NCI-H1436 treated with DMSO at 0.1 percent for 48 hours (cell line): ENCODE measurements at places on chromosomes 6 and 20.

GRCh38 chr20:25079171-25079570 lies 2.8 kb downstream of the VSX1 start:
- no peak for DNase-seq

GRCh38 chr6:11428895-11429294 lies 108.7 kb upstream of the TMEM170B start:
- no peak for DNase-seq

DNA sequence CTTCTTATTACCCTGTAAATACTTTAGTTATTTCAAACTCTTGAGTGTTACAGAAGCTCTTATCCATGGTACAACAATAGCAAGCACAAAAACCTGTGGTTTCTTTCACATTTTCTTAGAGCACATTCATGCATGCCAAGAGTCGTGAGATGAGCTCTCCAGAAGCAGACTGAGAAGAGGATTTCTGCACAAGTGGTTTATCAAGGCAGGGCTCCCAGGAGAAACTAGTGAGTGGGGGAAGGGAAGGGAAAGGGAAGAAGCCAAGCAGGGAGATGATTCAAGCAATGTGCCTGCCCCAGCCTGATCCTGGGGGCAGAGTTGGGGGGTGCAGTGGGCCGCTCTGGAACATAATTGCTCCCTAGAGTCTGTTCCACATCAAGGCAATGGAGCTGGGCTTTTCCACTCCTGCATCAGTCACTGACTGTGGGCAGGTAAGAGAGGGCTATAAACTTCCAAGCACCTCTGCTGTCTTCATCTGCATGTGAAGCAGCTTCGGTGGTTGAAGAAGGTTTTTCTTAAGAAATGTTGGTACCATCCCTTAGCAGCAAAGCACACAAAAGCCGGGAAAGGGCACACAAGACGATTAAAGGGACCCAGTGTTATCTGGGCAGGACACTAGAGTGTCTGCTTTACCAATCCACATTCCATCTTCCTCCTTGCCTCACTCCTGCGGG lies 152.1 kb downstream of the PLCB4 start:
- no peak for DNase-seq

DNA sequence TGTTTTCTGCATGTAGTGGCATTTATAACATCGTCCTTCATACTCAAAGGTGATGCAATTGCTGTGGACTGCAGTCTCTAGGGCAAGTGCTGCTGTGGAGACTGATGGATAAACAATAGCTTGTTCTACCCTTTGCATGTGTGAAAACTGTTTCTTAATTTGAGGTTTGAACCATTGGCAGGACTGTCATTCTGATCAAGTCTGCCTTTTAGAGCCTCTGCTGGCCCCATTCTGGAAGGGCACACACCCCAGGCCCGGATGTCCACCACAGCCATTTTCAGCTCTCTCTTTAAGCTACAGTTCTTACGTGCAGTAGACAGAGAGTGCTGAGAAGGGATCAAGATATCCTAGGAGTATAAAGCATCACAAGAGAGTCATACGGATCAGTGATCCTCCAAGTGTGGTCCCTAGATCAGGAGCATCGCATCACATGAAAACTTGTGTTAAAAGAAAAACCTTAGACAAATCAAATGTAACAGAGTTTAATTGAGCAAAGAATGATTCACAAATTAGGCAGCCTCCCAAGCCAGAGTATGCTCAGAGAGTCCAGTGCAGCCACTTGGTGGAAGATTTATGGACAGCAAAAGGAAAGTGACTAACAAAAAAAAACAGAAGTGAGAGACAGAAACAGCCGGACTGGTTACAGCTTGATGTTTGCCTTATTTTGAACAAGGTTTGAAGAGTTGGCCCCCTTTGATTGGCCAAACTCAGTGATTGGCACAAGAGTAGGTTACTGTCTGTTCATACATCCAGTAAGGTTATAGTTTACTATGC lies 52.0 kb downstream of the FRK start:
- no peak for DNase-seq

- no peak for DNase-seq
Measured at GRCh38 chr20:6576726-6577125, 190.8 kb upstream of the BMP2 start.

DNA sequence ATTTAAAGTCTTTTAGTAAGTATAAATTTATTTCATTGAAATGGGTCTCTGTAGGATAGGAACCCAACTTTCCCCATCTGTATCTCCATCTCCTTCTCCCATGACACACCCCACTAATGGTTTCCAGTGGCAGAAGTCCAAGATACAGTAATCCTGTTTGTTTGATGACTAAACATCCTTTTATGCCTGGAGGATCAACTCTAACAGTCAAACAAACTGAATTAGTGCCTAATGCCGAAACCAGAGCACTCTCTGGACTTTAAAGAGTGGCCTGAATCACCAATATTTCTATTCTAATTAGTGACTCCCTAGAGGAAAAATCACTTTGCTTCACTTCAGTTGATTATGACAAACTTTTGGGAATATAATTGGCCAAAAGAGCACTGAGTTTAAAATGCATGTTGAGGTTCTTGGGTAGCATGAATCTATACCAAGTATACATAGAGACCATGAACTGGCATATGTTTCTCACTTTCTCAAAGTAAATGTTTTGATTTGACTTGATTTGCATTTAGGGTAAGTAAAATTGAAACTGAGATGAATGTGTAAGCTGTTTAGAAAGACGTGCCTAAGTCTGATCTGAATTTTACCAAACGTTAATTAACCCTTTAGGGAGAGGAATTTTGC lies 776.4 kb upstream of the NRSN1 start:
- DNase-seq: no peak

- DNase-seq: no peak
Measured at GRCh38 chr6:37209461-37210205, 39.7 kb downstream of the PIM1 start.

- DNase-seq: no peak
Measured at GRCh38 chr6:3356824-3357420, 98.2 kb downstream of the PSMG4 start.

DNA sequence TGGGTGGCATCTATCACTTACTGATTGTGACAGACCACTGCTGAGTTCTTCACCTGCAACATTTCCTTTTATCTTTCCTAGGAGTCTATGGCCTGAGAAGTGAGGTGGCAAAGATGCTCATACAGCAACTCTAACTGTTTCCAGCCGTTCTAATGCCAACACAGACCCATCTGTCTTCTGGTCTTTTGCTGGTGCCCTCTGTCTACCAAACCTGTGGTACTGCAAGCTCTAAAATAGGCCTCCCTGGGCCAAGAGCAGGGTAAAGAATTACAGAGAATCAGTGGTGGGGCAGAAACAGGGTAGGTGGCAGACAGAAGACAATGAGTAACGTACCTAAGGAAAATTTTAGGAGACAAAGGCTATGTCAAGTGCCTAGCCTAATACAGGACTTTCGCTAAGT lies 611.0 kb upstream of the FLRT3 start:
- DNase-seq: no peak

- no peak for DNase-seq
Measured at GRCh38 chr6:133243723-133244305, 2.7 kb downstream of the EYA4 start.

- no peak for DNase-seq
Measured at GRCh38 chr6:135577059-135577538, 79.6 kb upstream of the AHI1 start.

DNA sequence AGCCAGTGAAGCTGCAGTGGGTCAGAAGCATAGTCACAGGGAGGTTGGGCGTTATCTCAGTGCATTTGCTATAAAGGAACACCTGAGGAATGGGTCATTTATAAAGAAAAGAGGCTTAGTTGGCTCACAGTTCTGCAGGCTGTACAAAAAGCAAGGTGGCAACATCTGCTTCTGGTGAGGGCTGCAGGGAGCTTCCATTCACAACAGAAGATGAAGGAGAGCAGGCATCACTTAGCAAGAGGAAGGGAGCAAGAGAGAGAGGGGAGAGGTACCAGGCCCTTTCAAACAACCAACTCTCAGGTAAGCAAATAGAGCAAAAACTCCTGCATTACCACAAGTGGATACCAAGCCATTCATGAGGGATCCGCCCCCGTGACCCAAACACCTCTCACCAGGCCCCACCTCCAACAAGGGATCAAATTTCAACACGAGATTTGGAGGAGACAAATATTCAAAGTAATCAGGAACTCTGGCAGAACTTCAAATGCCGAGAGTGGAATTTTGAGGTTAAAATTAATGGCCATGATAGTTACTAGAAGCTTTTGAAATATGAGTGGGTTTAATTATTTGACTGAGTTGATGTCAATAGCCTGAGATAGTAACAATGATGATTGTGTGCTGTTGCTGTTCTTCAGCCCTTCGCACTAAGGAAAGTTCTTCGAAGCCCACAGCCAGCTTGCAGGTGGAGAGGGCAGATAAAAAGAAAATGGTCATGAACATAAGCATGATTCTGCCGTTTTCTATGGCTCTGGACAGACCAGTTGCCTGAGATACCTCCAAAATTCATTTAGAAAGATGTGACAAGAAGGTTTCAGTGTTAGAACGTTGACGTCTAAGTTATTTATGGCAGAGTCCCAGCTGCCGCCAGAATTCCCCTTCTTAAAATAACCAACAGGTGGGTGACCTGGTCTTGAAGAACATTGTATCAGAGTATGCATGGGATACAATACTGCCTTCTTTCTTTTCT lies 55.3 kb upstream of the ADTRP start:
- DNase-seq: no peak

DNA sequence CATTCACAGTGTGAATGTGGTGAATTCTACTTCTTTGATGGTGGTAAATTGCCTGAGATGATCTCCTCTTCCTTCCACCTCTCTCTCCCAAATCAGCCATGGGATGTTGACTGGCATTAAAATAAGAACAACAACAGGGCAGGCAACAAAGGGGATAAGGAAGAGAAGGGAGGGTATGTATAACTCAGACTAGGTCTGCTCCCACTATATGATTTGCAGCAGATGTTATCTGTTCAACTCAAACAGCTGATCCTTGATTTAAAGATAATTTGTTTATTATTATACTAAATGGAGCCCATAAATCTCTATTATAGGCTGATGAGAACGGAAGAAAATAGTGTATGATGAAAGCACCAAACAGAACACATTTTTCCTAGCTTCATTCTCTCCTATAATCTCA lies 262.0 kb downstream of the BTBD3 start:
- DNase-seq: peak; percentile 75

- no peak for DNase-seq
Measured at GRCh38 chr6:81969011-81969410, 216.5 kb upstream of the TENT5A start.

- no peak for DNase-seq
Measured at GRCh38 chr20:34045294-34045693, 51.6 kb downstream of the RALY start.

- no peak for DNase-seq
Measured at GRCh38 chr6:117169781-117170281, 95.5 kb upstream of the VGLL2 start.

- no peak for DNase-seq
Measured at GRCh38 chr20:31927627-31928159, 24.2 kb downstream of the PDRG1 start.

- no peak for DNase-seq
Measured at GRCh38 chr6:118649918-118650581, 1.3 kb downstream of the CEP85L start.

- DNase-seq: no peak
Measured at GRCh38 chr6:107458672-107459282, 587 bp downstream of the PDSS2 start.

DNA sequence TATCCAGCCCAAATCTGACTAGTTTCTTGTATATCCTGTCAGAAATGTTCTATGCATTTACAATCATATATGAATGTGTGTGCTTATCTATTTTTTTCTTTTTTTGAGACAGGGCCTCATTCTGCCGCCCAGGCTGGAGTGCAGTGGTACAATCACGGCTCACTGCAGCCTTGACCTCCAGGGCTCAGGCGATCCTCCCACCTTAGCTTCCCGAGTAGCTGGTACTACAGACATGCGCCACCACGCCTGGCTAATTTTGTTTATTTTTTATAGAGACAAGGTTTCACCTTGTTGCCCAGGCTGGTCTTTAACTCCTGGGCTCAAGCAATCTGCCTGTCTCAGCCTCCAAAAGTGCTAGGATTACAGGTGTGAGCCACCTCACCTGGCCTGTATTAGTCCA lies 3.0 kb upstream of the RAB44 start:
- DNase-seq: no peak

DNA sequence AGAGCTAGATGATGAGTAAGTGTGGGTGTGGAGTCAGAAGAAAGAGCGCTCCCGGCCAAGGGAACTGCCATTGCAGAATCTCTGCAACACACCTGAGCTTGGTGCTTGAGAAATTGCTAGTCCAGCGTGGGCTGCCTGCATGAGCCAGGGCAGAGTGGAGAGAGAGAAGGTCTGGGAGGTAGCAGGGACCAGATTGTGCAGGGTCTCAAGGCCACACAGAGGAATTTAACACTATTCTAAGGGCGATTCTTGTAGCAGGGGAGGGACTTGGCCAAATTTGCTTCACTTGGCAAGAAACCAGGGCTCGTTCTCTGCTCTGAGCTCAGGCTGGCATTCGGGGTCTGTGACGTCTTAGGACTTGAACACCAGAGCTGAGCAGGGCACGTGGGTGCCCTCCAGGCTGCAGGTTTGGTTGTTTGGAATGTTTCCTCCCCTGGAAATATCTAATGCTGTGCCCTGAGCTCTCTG lies 53.5 kb downstream of the BCAS4 start:
- no peak for DNase-seq

DNA sequence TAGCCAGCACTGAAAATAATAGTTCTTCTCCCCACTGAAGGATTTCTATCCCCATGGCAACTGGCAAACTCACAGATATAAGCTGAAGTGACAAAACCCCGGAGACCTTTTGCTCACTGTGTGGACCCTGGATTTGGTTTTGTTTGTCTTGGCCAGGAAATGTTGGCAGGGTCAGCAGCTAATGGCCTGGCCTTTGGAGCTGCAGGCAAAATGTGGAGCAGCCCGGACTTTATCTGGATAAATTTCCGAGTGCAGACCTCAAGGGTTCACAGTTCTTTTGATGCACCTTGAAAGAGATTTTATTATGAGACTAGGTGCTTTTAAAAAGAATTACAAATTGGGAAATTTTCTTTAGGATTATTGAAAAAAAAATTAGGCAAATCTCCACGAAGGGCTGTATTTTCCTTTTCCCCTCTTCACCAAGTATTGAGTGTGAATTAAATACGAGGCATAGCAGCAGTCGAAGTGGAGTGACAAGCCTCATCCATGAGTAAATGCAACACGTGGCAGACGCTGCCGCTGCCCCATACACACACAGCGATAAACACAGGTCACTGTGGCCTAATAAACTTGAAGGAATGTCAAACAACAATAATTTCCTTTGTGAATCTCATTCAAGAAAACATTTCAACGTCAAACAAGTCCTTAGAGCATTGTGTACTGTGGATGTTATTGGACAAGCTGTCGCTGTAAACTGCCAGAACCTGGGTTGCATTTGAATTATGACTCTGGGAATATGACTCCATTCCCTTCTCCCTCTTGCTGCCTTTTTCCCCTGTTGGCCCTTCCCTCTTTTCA lies 35.1 kb upstream of the CCN6 start:
- DNase-seq: no peak
